ENCODE measurements at places on chromosomes 3 and 15.

DNA sequence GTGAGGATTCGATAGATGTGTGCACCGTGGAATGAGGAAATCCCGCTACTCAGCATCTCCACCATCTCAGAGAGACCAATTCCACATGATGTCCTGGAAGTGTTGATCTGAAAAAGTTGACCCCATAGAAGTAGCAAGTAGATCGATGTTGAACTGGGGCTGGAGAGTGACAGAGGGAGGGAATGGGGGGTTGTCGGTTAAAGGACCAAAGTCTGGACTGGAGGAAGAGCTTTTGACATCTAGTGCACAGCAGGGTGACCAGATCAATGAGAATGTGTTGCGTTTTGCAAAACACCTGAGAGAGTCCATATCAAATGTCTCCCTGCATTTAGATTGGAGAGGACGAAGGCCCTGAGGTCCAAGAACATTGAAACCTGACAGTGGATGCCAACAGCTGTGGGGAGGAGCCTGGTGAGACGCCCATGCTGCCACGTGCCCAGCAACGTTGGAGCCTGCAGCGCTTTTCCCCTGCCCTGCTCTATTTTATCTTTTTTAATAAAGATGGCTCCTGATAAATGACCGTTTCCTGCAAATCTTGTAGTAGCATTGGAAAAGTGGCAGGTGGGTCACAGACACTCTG lies 30.1 kb upstream of the RPL32 start:
- DNase-seq = no peak

DNA sequence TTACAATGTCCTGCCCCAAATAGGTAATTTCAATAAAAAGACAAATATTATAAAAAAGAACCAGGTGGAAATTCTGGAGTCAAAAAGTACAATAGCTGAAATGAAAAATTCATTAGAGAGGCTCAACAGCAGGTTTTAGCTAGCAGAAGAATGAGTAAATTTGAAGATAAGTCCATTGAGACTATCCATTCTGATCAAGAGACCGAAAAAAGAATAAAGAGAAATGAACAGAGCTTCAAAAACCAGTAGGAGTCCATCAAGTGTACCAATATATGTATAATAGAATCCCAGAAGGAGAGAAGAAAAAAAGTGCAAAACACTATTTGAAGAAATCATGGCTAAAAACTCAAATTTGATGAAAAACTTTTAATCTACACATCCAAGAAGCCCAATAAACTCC lies 60.5 kb upstream of the POMGNT2 start:
- no peak for DNase-seq

GRCh38 chr3:46845397-46845859 lies 17.8 kb downstream of the MYL3 start:
- DNase-seq = no peak

DNA sequence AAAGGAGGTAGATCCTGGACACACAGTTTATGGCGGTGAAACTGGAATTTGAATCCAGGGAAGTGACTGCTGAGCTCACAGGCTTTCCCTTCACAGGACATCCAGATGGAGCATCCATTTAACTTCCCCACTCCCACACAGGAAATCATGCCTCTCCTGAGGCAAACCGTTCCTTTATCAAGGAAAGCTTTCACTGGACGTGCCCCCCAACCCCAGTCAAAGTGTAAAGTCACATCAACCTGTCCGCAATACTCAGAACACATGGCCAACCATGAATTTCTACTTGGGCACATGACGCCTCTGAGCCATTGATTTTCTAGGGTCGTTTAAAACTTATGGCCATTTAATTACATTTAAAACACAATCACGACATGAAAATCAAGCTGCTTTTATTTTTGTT lies 2.9 kb downstream of the PCOLCE2 start:
- no peak for DNase-seq

- no peak for DNase-seq
These were observed 209.7 kb downstream of the P3H2 start for GRCh38 chr3:189911001-189911400.

GRCh38 chr15:52466716-52467115 lies 62.0 kb downstream of the MYO5A start:
- DNase-seq = no peak

GRCh38 chr15:69663982-69664381 lies 211.4 kb downstream of the RPLP1 start:
- no peak for DNase-seq

DNA sequence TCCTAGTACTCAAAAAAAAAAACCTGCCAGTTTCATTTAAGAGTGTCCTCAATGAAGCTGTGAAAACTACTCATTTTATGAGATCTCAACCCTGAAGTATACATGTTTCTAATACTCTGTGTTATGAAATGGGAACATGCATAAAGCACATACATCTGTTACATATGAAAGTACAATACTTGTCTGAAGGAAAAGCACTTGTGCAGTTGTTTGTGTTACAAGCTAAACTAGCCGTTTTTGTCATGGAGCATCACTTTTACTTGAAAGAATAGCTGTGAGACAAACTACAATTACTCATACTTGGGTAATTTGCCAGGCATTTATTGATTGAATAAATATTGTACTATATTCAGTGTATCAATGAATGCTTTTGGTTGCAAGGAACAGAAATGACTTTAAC lies 72.7 kb downstream of the TIPARP start:
- DNase-seq = no peak

DNA sequence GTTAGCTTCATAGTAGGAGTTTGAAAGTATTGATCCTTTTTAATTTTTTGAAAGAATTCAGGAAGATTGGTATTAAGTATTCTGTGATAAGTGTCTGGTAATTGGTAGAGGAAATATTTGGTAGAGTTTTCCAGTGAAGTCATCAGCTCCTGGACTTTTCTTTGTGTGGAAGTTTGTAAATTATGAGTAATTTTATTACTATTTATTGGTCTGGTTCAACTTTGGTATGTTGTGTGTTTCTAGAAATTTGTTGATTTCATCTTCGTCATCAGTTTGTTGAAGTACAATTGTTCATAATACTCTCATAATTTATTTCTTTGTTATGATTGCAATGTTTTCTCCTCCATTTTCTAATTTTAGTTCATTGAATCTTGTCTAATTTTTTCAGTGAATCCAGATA lies 832.0 kb downstream of the OTOL1 start:
- no peak for DNase-seq

DNA sequence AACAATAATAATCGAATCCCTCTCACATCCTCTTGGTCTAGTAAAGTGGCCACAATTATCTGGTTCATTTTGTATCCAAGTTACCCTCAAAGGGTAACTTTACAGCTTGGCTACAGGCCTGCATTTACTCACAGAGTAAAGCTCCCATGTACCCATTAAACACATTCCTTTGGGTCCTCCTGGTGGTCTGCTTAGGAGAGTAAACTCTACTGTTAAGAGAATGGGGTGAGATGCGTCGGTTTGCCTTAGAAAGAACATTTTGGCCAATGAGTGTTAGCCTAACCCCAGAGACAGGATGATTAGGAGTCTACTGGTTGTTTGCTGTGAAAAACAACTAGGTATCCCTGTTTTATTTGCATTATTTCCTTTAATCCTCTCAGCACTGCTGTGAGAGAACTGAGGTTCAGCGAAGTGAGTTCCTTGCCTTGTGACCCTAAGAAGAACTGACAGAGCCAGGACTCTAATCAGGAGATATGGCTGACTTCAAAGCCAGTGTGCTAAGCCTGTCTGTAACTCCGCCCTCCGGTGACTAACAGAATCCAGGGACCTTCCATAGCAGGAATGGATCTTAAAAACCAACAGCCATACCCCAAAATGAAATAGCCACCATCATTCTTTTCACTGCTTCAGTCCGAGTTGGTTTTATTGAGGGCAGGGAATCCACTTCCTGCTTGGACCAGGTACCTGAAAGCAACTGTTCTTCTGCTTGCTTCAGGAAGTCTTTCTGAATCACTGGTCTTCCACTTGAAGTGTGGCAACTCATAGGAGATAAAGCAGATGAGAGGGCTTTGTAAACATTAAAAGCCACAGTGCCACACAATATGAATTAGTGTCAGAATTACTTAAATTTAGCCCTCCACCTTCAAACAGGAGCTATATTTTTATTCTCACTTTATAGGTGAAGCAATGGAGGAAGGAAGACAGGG lies 317.3 kb upstream of the WNT5A start:
- no peak for DNase-seq

- DNase-seq = no peak
These were observed 20.1 kb upstream of the ANKDD1A start for GRCh38 chr15:64891561-64891960.

GRCh38 chr15:89631902-89632264 lies 23.4 kb downstream of the KIF7 start:
- no peak for DNase-seq
